Frontal cortex (tissue), 4 donors: ENCODE measurements at places on chromosomes 2 and 18.

- no peak for DNase-seq
Measured at GRCh38 chr2:203802342-203803052, 65.1 kb upstream of the CTLA4 start.

- DNase-seq = no peak
Measured at GRCh38 chr2:5740053-5740452, 47.9 kb downstream of the SOX11 start.

- DNase-seq = peak; percentile 52
Measured at GRCh38 chr18:56575819-56576663, 62.4 kb downstream of the TXNL1 start.

- no peak for DNase-seq
Measured at GRCh38 chr2:132589111-132589830, 80.7 kb downstream of the LYPD1 start.

GRCh38 chr2:41379496-41380221, 668.2 kb upstream of the PKDCC start:
- no peak for DNase-seq

DNA sequence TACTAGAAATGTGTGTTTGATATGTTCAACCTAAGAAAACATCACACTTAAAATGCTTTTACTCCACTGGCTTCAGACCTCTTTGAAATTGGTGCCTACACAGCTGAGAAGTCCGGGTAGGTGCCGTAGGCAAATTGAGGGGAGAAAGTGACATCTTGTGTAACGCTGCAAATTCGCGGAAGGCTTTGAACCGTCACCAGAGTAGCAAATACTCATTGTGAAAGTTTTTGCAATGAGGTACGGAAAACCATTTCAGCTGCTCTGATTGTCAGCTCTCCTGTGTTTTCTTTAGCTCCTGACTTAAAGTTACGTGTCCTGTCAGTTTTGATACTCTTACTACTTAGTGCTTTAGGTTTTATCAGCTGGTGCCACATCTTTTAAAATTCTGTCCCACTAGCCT, 224.5 kb downstream of the FAM210A start:
- DNase-seq = no peak

DNA sequence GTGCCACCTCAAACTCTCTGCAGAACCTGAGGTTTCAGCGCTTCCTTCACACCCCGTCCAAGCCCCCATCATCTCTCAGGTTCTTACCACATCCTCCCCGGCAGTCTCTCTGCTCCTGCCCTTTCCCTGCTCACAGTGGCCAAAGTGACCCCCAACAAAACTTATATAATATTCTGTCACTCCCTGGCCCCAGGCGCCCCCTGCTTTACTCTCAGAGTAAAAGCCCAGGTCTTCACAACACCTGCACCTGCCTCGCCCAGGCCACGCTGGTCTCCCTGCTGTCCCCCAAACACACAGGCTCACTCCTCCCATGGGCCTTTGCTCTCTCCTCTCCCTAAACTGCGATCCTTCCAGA, 6.4 kb downstream of the ITGB1BP1 start:
- no peak for DNase-seq

DNA sequence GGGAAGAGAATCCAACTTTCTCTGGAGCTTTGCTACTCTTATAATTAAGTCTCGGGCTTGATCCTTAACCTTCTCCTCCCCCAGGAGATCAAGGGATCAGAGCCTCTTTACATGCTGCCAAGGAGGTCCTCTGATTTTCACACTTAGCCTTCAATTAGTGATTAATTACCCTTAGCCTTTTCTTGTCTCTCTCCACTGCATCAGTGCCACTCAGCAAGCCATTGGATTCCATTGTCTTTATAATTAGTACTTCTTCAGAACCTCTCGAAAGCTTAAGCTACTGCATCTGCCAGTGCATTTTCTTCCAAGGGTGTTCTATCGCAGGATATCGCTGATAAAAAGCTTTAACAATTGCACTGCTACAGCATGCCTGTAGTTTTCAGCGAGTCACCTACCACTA, 477.0 kb upstream of the MEIS1 start:
- no peak for DNase-seq

- no peak for DNase-seq
Measured at GRCh38 chr18:73318739-73319479, 451.1 kb upstream of the NETO1 start.

- DNase-seq = no peak
Measured at GRCh38 chr18:5979176-5979888, 84.0 kb upstream of the TMEM200C start.

DNA sequence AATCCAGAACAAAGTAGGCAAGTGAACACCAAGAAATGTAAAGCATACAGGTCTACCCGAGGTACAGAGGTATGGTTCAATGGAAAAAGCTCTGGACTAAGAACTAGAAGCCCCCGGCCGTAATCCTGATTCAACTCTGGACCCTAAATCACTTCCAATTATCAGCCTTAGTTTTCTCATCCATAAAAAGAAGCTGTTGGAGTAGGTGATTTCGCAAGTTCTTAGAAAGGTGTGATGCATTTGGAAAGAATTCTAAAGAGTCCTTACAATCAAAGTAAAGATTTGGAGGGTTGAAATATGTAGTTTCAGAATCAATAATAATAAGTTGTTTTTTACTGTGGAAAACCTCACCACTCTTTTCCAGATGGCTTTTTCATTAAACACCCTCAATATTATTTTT, 622.1 kb upstream of the ID2 start:
- no peak for DNase-seq

- DNase-seq = no peak
Measured at GRCh38 chr2:96727431-96727830, 12.4 kb downstream of the LMAN2L start.

DNA sequence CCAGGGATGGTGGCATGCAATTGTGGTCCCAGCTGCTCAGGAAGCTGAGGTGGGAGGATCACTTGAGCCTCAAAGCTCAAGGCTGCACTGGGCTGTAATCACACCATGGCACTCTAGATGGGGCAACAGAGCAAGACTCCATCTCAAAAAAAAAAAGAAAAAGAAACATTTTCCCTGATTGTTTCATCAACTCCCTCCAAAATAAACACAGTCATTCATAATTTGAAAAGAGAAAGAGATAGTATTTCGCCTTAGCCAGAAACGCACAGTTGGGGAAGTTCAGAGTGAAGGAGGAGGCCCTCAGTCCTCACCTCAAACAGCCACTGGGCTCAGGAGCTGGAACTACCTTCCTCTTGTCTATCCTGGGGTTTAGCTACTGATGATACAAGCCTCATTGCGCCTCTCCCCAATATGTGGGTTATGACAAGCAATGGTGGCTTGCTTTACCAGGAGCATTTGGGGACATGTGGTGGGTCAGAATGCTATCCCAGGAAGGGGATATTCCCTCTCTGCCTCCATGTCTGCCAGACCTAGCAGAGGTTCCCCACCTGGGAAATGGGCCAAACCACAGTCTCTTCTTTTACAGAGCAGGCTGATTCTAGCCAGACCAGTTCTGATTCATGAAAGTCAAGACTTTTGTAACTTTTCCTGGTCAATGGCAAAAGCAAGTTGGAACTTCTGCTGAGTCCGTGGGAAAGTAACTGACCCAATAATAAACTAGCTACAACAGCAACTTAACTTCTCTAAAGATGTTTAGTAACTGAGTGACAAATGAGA, 22.2 kb upstream of the TMEM87B start:
- DNase-seq = no peak

DNA sequence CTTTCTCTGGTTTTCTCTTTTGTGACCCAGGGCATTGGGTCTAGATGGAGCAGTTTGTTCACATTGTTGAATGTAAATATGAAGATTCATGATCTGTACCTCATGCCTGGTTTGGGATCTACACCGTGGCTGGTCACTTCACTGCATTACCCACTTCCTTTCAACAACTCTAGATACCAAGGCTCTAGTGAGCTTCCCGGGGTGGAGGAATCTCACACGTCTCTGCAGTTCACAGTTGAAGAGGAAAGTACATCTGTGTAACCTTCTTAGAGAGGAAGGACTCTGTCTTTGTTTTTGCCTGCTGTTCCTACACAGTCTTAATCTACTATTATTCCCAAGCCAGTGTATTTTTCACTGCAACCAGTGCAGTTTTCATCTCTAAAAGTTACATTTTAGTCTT, 574.8 kb downstream of the MBD2 start:
- no peak for DNase-seq

GRCh38 chr18:39946623-39947061, 2008.4 kb upstream of the PIK3C3 start:
- no peak for DNase-seq

DNA sequence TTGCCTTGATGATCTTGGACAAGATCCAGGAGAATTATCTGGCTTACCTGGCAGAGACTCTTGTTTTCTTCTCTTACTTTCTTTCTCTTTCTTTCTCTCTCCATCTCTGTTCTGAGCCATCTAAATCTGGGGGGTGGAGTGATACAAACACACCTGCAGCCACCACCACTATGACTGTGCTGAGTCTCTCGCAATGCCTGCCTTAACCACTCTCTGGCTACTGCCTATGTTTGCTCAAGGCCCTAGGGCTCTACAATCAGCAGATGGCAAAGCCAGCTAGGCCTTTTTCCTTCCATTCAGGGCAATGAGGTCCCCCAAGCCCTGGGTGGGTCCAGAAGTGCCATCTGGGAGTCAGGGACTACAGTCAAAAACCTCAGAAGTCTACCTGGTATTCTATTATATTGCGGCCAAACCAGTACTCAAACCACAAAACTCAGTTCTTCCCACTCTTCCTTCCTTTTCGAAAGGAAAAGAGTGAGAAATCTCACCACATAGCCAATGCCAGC, 978.9 kb upstream of the NXPH2 start:
- DNase-seq = no peak

- DNase-seq = no peak
Measured at GRCh38 chr18:69691008-69691760, 256.5 kb downstream of the CD226 start.

DNA sequence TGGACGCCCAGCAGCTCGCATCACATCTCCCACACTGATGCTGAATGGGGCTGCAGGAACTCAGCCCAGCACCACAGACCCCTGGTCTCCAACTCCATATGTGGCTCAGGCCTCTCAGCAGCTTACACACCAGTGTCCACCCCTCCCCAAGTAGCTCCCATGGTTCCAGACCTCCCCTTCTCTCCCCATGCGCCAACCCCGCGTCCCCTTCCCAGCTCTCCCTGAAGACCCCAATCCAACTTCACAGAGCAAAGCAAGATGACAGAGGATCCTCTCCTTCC, 188.9 kb downstream of the SH3BP4 start:
- no peak for DNase-seq

GRCh38 chr2:130892793-130893785, 56.4 kb downstream of the ARHGEF4 start:
- DNase-seq = no peak
